ENCODE measurements at places on chromosomes 2 and 18.

DNA sequence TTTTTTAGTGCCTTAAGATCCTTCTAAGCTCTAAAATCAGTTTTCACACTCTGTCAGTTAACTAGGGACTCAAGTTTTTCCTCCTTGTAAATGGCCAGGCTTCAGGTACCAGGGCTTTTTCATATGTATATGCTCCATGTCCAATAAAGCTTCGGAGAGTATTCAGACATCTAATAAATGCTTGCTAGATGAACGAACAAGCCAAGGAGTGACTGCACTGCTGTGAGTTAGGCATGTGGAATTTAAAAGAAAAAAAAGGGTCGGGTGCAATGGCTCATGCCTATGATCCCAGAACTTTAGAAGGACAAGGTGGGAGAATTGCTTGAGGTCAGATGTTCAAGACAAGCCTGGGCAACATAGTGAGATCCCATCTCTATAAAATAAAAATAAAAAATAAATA, 81.9 kb downstream of the CDH2 start:
- DNase-seq, result no peak

- DNase-seq, result no peak
Observed at GRCh38 chr18:3877678-3878077, 427.7 kb downstream of the TGIF1 start.

GRCh38 chr2:224930990-224931389, 111.3 kb downstream of the DOCK10 start:
- no peak for DNase-seq

DNA sequence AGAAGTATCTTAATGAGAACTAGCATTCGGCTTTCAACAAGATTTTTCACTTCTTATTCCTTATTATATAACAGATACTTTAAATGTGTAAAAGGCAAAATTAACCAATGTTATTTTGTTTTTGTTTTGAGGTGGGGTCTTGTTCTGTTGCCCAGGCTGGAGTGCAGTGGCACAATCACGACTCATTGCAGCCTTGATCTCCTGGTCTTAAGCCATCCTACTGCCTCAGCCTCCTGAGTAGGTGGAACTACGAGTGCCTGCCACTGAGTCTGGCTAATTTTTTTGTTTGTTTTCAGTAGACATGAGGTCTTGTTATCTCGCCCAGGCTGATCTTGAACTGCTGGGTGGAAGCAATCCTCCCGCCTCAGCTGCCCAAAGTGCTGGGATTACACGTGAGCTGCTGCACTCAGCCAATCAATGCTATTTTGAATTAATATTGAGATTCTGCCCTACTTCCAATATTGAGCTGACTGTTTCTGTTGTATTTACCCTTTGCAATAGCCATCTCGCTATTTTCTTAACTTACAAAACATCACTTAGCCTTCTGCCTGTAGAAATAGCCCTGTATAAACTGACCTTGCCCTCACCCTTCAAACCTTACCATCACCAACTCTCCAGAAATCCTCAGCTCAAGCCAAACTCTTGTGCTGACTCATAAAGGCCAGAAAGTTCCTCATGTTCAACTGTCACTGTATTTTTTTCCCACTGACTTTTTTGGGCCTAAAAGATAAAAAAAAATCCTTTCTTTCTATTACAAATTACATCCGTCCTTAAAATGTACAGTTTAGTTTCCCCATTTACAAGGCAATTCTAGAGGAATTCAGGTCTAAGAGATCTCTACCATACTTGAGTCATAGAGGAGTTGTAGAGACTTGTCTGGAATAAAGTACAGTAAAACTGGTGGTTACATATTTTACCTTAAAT, 94.3 kb downstream of the OLA1 start:
- DNase-seq, result no peak

DNA sequence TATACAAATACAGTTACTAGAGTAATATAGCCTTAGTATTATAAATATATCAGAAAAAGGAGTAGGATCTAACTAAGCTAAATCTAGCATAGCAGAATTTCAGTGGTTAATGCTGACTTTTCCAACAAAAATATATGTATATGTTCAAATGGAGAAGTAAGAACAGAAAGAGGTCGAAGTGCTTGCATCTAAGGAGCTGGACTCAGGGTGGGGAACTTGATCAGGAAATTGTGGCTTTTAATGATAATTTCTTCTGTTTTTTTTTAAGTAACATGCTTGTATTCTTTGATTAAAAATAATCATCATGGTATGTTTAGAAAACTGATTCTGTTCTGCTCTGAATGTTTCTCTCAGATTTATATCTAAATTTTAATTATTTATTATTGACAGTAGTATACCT, 327.1 kb downstream of the GALNT13 start:
- DNase-seq, result no peak

DNA sequence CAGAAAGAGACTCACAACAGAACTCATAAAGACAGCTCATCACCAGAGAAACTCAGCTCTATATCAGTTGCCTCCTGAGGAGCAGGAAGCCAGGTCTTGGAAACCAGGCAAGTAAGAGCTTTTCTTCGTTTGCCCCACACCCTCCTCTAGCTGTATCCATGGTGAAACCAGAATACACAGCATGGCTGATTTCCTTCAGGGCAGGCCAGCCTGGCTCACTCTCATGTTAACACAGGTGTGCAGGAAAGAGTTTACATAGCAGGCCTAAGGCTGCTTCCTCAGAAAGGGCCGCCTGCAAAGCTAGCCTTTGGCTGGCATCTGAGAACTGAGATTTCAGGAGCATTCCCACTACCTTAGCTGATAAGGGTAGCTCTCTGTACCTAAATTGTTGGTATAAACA, 65.7 kb downstream of the KLHL14 start:
- DNase-seq, result no peak

DNA sequence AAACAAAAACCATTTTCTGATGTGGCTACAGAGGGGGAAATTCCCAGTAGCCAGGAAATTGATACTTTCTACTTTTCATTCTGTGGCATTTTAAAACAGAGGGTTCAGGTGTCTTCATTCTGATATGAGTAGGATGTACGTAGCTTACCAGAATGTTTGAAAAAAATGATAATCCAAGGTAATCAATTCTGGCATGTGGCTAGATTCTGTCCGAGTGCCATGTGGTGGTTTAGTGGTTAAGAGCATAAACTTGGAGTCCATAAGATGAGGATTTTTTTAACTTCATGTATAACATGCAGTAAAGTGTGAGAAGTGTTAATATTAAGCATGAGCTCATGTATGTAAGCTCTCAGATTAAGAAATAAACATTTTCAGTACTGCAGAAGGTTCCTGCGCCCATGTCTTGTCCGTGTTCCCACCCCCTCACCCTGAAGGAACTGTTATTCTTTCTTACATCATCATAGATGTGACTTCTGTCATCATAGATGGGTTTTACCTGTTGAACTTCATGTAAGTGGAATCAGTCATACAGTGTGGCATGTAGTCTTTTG, 4.5 kb downstream of the B3GNT2 start:
- no peak for DNase-seq

GRCh38 chr2:197274349-197274748, 36.2 kb downstream of the ANKRD44 start:
- DNase-seq, result no peak

GRCh38 chr2:23435250-23436035, 50.5 kb downstream of the KLHL29 start:
- no peak for DNase-seq

Data from urinary bladder (tissue), 4 donors.